ENCODE measurements at places on chromosomes 13 and 19.

GRCh38 chr19:30062065-30062906 lies 120.2 kb downstream of the URI1 start:
- no peak for DNase-seq

GRCh38 chr13:53028637-53029203 lies at the start of gene OLFM4:
OLFM4 (plus strand) TSS chr13:53028813; CDS start chr13:53028837, 24 bp downstream.
- DNase-seq = no peak

DNA sequence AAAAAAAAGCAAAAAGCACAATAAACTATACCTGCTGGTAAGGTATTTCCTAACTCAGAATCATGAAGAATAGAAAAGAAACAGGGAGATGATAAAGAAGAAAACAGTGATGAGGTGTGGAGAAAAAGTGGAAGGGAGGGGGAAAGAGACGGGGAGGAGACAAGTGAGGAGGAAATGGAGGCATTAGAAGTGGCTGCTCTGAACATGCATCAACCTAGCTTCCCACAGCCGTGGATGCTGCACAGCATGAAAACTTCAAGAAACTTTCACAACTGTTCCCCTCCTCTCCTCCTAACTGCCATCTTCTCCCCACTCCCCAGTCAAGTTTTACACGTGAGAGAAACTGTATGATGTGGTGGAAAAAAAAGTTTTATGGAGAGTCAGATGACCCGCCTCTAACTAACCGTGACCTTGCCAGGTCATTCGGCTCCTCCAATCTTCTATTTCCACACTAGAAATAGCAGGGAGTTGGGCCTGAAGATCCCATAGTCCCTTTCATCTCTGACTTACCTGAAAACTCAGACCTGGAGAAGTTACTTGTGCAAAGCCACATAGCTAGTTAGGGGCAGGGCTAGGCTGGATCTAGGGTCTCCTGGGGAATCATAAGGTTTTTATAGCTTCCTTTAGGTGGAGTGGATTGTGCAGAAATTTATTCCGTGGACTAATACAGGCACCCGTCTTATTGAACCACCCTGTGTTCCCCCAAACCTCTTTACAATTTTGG lies 461.9 kb downstream of the KLF5 start:
- no peak for DNase-seq

- no peak for DNase-seq
Measured at GRCh38 chr19:10552510-10553053, 8.9 kb downstream of the ATG4D start.

DNA sequence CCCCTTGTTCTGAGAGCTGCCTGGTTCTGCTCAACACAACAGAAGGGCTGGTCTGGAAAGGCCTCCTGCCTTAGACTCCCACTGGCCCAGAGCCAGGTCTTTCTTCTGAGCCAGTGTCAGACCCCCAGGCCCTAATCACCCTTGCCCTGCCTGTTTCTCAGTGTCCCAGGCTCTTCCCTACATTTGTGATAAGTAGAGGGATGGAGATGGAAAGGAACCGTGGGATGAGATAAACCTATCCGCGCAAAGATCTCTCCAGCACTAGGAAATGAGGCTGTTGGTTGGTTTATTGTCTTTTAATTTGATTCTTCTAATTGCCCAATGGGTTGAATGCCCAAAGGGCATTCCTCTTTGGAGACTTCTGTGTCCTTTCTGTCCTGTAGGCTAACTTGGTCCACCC lies 470.0 kb downstream of the TSHZ3 start:
- DNase-seq = no peak

DNA sequence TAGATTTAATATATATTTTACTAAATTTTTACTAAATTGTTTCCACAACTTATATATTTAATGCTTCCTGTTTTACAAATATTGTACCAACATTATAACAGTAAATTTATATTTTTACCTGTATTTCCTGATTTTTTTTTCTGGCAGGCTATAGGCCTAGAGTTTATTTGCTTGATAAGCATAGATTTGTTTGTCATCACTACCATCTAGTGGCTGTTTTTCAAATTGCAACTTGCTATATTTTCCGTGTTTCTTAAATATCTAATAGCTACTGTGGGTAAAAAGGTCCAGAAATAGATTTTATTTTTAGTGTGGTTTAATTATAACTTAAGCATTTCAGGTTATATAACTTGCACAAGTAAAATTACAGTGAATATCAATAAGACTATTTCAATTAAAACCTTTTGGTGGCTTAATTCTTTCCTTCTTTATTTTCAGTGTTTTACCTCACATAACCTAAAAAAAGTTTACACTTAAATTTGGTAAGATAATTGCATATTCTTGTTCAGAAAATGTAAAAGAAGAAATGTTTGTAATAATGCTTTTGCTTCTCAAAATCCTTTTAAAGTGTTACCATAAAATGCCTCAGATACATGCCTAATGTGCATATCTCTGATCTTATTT lies 60.6 kb downstream of the NDFIP2 start:
- DNase-seq = peak; percentile 49

DNA sequence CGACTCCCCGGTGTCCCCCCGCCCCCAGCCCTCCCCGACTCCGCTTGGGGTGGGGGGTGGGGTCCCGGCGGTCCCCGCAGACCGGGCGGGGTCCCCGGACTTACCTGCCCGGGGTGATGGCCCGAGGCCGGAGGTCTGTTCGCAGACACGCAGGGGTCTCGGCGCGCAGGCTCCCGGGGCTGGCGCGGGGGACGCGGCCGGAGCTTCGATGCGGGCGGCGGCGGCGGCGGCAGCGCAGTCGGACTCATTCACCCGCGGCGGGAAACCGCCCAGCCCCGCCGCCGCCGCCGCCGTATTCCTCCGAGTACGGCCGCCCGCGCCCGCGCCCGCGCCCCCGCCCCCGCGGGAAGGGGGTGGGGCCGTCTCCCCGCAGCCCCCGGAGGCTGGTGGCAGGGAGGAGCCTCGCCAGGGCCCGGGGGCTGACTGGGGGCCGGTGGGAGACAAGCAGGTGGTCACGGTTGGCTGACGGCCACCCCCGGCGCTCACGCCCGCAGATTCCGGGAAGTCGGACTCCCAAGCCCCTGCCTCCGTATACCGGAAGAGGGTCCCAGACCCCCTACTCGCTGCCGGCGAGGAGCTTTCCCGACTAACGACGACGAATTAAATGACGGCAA lies at the start of gene C2CD4C:
TSS of gene C2CD4C (minus strand) at position 246 of the 614 bp plus-strand sequence. CDS start 786 bp downstream, outside the sequence.
- DNase-seq = no peak

GRCh38 chr13:114078461-114079451 lies 53.7 kb downstream of the RASA3 start:
- no peak for DNase-seq

GRCh38 chr13:33154911-33155310 lies 130.6 kb downstream of the STARD13 start:
- no peak for DNase-seq

- no peak for DNase-seq
Measured at GRCh38 chr19:8488365-8488764, 14.1 kb downstream of the PRAM1 start.

DNA sequence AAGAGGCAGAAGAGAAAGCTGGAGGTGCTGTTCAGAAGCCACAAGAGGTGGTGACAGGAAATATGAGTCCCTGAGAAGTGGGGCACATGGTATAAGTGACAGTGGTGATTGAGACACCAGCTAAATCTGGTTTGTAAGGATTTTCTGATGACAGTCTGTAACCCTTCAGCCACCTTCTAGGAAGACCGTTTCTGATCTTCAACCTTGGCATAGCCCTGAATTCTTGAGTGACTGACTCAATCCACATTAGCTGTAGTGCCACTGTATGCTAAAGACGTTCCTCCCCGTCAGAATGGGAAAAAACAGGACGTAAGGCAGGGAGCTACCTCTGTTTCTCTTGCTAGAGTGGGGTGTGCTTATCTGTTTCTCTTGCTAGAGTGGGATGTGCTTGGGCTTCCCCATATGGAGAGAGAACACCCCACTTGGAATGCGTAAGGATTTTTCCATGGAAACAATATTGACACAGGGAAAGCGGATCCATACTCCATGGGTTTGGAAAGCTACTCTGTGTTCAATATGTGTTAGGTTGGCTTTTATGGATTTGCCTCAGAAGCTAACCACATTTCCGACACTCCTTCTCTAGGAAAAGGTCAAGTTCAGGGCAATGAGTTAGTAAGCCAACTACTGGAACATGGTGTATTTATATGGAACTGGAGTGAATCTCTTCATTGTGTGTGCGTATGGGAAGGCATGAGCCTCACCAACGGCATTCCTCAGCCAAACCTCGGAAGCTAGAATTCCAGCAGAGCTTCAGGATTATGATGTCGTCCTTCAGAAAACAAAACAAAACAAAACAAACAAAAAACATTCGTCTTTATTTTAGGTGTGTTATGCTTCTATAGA lies 948.8 kb upstream of the SLC10A2 start:
- no peak for DNase-seq

DNA sequence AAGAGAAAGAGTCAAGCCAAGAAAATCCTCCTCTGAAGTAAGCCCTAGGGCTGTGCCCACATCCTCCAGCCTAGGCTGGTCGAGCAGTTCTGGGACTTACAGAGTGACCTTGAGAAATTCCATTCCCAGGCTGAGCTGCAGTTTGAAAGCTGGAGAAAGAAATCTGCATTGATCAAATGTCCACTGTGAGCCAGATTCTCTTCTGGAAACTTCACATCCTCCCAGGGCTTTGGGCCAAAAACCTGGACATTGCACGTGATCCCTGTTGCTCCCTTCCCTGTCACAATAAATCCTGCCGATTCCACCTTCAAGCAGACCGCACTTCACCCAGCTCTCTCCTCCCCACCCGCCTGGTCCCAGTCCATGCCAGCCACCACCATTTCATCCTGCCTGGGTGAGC lies 15.7 kb downstream of the TMEM143 start:
- DNase-seq = no peak

DNA sequence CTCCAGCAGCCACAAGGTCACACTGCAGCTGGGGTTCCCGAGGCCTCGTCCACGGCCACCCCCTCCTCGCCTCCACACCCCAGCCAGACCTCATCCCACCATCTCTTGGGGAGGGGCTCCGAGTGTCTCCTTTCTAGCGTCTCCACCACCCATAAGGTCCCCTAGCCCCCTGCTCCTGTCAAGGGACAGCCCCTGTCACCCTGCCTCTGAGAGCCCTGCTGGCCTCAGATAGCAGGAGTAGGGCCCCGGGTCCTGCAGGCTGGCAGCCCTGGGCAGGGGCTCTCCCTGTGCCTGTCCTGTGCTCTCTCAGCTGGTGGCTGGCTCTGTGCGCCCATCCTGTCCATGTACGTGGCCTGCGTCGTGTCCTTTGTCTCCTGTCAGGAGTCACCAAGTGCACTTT lies 17.0 kb downstream of the COMP start:
- DNase-seq = no peak

DNA sequence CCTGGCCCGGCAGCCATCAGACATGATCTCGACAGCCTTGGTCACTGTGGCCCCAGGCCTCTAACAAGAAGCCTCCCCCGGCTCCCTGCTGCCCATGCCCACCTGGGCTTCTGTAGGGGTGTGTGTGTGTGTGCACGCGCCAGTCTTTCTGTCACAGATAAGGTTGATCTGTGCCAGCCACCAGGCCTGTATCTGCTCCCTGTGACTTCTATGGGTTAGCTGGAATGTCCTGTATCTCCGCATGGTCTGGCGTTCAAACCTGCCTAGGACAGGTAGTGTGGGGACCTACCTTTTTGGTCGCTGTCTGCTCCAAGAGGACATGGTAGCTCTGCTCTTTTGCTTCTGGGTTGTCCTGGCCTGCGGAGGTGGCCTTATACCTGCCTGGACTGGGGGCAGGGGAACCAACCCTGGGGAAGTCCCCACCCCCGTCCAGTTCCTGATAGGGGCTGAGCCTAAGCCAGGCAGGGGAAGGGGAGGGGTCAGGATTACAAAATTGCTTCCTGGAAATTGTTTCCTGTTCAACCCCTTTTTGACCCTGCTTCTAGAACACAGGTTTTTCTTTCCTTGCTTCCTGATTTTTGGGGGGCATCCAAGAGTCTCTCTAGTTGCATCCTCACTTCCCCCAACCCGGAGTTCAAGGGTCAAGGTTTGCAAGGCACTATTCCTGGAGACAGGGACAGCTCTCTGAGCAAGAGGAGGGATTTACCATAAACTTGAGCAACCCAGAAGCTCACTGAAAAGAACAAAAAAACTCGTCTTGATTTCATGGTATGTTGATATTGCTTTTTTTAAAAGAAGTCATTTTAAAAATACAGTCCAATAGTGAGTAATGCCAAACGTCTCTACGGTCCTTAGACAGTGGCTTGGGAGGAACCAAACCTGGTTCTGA lies at the start of gene LRG1:
TSS of gene LRG1 (minus strand) at position 344 of the 889 bp plus-strand sequence. CDS start at position 321, 23 bp downstream.
- peak; percentile 30 for DNase-seq

- DNase-seq = no peak
Measured at GRCh38 chr13:106156468-106156867, 379.0 kb downstream of the EFNB2 start.

GRCh38 chr13:96552559-96552958 lies 441.7 kb downstream of the OXGR1 start:
- DNase-seq = no peak

DNA sequence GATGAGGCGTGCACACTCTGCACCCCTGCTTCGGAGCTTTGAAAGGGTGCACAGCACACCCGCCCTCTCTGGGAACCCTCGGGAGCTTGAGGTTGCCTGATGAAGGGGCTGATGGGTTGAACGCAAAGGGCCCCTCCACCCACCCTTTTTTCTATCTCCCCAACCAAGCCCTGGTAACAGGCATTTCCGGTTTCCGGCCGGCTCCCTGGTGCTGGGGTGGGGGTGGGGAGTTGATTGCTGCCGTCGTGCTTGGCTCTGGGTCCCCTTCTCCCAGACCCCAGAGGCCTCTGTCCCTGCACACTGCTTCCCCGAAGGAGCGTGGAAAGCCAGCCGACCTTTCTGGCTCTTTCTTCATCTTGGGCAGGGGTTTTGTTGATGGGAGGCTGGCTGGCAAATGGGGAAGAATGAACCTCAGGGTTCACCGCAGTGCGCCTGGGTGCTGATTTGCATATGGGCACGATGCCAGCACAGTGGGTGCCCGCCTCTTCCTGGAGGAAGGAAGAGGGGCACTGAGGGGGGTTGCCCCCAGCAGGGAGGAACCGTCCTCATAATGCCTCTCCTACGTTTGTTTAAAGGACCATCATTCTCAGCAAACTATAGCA lies 29.1 kb downstream of the VAV1 start:
- peak; percentile 85 for DNase-seq

DNA sequence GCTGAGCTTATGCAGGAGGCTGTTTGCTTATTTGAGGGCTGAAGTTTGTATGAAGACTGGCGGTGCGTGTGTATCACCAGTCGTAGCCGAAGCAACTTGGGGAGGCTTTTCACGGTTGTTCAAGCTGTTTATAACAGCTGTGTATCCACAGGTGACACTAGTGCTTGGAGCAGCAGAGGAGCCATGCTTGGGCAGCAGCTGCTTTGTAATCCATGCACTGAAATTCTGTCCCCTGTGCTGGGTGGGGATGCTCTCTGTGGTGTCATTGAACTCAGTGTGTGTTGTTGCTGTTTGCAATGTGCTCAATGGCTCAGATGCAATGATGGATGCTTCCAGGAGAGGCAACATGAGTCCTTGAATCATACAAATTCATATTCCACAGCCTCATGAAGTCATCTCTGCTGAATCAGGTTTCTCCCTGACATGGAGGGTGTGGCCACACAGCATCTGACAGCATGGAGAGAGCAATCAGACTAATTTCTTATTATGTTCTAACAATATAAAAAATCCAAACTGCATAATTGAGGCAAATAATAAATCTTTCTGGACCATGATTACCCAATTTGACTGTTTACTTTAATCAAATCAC lies 18.8 kb upstream of the GTF3A start:
- no peak for DNase-seq
